ENCODE measurements at places on chromosomes 13 and 19.

- no peak for DNase-seq
Observed at GRCh38 chr13:41707194-41707821, 250.0 kb downstream of the RGCC start.

- no peak for DNase-seq
Observed at GRCh38 chr19:15197942-15198341, 2.9 kb downstream of the NOTCH3 start.

GRCh38 chr13:91649456-91649855, 251.0 kb downstream of the GPC5 start:
- no peak for DNase-seq

DNA sequence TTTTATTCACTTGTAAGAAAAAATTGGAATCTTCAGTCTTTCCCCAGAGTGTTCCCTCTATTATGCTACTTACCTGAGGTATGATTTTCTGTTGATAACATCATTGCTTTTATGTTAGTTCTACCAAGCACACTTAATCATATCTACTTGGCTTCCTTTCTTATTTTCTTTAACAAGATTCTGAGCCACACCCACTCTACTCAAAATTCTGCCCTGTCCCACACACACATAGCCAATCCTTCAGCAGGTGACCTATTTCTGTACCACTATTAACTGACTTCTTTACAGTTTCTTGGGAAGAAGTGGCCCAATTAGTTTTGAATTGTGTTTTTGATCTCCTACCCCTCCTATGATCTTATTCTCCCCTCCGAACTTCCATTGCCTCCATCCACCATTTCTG, 215.7 kb downstream of the PCDH9 start:
- DNase-seq: no peak

GRCh38 chr19:8561075-8561764, 16.0 kb downstream of the MYO1F start:
- no peak for DNase-seq

DNA sequence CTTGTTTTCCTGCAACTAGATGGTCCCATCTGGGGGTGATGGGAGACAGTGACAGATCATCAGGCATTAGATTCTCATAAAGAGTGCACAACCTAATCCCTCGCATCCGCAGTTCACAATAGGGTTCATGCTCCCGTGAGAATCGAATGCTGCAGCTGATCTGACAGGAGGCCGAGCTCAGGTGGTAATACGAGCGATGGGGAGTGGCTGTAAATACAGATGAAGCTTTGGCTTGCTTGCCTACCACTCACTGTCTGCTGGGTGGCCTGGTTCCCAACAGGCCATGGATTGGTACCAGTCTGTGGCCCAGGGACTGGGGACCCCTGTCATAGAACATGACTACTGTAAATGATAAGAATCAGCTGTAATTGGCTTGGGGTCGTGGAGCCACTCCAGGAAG, 28.0 kb downstream of the WDR88 start:
- DNase-seq: no peak

DNA sequence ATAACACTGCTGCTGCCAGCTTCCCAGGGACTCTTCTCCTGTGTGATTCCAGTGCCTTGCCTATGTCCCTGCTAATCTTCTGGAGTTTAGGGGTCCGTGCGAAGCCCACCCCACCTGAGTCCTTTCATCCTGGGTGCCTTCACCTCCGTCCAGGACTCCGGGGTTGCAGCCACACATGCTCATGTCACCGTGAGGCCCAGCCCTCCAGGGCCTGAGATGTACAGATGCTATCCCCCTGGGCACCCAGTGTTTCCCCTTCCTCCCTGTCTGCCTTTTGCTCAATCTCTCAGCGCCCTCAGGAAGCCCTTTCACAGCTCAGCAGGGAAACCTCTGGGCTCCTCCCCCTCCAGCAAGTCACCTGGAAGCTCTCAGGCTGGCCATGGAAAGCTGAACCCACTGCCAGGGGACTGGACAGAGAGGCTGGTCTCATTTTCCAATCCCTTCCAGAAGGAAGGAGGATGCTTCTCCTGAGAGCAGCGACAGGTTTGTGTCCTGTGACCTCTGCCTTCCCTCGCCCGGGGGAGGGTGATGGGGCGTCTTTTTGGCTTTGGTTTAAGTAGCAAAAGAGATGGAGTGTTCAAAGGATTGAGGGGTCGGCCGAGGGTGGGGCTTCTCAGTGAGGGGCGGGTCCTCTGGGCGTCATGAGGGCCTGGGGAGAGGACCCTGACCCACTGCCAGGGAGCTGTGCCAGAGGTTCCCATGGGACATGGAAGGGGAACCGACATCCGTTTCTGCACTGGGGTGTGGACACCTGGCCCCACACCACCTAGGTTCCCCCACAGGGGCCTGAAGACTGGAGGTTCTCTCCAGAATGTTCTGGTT, 30.8 kb upstream of the TFDP1 start:
- DNase-seq: no peak

- DNase-seq: no peak
Observed at GRCh38 chr19:17491287-17491686, 20.2 kb upstream of the PGLS start.

DNA sequence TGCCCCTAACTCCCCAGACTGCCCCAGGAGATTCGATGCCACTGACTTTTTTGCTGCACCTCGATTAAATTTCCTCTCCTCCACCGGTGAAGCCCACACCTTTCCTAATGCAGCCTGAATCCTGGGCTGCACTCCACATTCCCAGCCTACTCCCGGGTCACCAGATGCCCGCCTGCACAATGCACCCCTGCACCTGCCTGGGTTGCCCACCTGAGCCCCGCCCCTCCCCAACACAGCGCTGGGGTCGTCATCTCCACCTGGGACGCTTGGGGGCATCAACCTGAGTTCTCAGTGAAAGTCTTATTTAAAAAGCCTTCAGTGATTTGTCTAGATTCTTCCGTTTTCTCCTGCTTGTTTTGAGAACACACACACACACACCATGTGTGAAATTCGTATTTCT, 24.5 kb upstream of the DPP9 start:
- DNase-seq: no peak

- DNase-seq: no peak
Observed at GRCh38 chr13:103033999-103034398, 32.2 kb downstream of the SLC10A2 start.

DNA sequence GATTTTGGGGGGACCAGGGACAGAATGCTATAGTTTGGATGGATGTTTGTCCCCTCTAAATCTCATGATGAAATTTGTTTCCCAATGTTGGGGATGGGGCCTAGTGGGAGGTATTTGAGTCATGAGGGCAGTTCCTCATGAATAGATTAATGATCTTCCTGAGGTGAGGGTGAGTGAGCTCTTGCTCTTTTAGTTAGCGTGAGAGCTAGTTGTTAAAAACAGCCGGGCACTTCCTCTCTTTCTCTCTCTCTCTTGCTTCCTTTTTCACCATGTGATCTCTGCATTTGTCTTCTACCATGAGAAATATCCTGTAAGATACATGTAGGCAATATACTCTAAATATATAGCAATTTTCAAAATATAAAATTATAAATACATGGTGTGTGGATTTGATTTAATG, 290.8 kb upstream of the PCDH9 start:
- DNase-seq: no peak

DNA sequence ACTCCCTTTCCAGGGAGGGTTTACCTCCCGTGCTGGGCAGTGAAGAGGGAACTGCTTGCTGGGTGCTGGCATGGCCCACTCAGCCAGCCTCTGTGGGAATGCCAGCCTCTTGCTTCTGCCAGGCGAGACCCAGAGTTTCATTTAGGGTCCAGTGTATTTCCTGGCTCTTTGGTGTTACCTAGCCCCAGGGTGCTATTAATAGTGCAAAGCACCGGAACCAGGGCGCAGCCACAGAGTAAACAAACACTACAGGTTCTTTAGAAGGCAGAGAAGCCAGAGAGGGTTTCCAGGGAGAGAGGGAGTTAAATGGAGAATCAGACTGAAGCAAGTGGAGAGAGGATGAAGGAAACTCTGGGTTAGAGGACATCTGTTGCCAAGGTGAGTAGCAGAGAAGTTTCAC, 74.9 kb upstream of the SPATA13 start:
- DNase-seq: no peak

DNA sequence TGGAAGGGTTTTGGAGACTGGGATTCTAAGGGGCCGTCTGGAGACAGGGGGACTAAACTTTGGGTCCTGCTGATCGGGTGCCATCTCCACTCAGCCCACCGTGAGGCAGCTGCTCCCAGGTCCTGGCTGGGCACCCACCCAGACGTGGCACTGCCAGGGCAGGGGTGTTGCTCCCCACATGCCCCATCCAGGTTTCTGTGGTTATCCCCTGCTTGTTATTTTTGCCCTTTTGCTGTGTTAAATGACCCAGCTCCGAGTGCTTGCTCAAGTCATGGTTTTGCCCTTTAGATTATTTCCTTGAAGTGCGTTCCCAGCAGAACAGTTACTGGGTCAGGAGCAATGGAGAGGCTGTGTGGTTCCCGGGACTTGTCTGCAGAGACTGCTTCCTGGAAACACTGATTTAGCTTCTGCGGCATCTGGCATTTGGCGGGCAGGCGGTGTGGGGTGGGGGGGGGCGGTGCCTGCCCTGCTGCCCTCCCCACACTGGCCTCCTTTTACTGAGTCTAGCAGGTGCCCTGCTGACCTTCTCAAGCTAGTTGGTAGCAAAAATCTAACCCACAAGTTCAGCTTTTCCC, 1.9 kb downstream of the RAB11B start:
- no peak for DNase-seq

GRCh38 chr13:93976528-93976927, 503.0 kb downstream of the DCT start:
- no peak for DNase-seq

DNA sequence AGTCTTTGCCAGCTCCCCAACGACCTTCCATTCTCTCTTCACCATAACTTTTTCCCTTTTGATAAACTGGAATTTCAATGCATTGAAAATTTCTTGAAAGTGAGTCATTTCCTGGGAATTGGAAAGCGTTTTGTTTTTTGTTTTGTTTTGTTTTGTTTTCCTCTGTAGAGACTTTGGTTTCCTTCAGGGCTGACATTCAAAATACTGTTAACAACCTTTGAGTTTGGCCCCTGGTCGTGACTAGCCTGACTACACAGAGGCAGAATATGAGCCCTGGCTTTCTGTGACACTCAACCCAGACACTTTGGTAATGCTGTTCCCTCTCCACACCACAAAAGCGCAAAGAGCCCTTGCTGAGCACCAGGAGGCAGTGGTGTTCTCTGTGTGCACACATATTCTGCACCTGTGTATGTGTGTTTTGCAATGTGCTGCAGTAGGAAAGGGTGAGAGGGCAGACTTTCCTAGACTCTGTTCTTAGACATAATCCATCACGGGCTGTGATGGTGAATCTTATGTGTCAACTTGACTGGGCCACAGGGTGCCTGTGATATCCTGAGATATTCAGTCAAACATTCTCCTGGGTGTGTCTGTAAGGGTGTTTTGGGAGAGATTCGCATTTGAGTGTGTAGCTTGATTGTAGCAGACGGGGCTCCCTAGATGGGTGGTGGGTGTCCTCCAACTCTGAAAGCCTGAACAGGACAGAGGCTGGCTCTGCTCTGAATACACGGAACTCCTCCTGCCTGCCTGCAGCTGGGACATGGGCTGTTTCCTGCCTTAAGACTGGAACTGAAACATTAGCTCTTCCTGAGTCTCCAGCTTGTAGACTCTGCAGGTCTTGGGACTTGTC, 29.5 kb upstream of the ANKRD10 start:
- peak; percentile 62 for DNase-seq

DNA sequence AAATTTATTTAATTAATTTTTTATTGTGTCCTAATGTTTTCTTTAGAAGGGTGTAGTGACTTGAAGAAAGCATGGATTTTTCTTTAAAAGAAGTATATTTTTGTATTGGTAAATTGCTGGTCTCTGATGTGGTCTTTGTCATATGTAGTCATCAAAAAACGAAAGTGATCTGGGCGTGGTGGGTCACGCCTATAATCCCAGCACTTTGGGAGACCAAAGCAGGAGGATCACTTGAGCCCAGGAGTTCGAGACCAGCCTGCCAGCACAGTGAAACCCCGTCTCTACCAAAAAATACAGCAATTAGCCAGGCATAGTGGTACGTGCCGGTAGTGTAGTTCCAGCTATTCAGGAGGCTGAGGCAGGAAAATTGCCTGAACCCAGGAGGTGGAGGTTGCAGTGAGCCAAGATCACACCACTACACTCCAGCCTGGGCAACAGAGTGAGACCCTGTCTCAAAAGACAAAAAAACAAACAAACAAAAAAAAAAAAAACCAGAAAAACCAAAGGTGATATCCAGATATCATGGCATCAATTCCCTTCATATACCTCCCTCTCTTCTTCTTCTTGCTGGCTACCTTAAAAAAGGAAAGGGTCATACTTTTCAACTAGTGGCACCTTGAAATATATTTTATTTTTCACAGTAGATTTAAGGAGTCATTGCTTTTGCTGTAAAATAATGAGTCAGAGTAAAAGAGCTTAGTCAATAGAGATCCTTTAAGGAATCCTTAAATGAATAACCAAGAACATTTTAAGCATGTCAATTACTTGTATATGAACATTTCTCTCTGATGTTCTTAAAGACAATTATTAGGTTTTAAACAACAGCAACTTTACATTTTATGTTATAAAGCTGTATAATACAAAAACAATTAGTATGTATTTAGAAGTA, 19.9 kb downstream of the KCTD4 start:
- DNase-seq: no peak

- DNase-seq: peak; percentile 15
Observed at GRCh38 chr13:78241278-78241919, 322.8 kb upstream of the EDNRB start.

Data from GM10248 (cell line).